ENCODE measurements at places on chromosomes 6 and 20. TPM values are rescaled to one million over a fixed set of nuclear protein-coding genes. Genes with fewer than 3 reads are reported as not detected.

The OR2J2 gene
- not detected for total RNA-seq

The ADGRF1 gene
- not detected for total RNA-seq

The BTN1A1 gene
- 1.0 TPM for total RNA-seq

GRCh38 chr6:111477481-111477938 is 5.5 kb downstream of the REV3L start:
- peak; percentile 79 for DNase-seq

DNA sequence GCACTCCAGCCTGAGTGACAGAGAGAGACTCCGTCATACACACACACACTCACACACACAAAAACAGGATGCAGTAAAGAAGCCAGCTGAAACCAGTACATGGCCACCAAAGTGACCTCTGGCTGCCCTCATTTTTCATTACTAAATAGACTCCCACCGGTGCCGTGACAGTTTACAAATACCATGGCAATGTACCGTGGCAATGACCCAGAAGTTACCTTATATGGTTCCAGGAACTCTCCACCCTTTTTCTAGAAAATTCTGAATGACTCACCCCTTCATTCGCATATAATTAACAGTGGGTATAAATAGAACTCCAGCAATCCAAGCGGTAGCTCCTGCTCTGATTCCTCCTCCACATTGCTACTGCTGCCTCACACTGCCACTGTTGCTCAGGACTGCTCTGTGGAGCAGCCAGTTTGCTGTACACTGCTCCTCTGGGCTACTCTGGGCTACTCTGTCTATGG is 57.7 kb downstream of the SNX5 start:
- no peak for DNase-seq

- DNase-seq: no peak
Measured at GRCh38 chr20:20549267-20549612, 163.2 kb downstream of the RALGAPA2 start.

DNA sequence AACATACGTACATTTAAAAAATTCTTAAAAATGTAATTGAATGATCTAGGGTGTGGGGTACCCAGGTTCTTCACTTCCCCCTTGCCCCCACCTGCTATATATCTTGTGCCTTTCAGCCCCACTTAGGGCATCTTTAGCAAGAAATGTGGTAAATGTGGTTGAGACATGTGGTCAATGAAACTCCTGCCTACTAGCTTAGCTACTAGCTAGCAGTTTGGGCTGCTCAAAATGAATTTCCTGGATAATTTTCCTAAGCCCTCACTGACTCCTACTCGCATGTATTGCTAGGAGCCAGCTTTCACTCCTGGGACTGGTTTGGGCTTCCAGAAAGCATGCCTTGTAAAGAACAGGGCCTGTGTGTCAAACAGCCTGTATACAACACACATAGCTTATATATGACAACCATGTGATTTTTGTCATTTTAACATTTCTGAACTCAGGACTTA is 257.3 kb downstream of the ATXN1 start:
- no peak for DNase-seq

GRCh38 chr20:9458138-9458796 is 56.1 kb upstream of the LAMP5 start:
- DNase-seq: peak; percentile 28

- peak; percentile 47 for DNase-seq
Measured at GRCh38 chr6:116111552-116112528, 11.2 kb downstream of the NT5DC1 start.

- no peak for DNase-seq
Measured at GRCh38 chr6:75368864-75369402, 84.3 kb upstream of the TMEM30A start.

GRCh38 chr20:1619861-1620444 is at the start of gene SIRPB1:
Gene SIRPB1 (minus strand): TSS chr20:1620009. CDS start chr20:1619944, 65 bp downstream.
- no peak for DNase-seq

- no peak for DNase-seq
Measured at GRCh38 chr6:44539701-44540355, 152.3 kb downstream of the CDC5L start.

DNA sequence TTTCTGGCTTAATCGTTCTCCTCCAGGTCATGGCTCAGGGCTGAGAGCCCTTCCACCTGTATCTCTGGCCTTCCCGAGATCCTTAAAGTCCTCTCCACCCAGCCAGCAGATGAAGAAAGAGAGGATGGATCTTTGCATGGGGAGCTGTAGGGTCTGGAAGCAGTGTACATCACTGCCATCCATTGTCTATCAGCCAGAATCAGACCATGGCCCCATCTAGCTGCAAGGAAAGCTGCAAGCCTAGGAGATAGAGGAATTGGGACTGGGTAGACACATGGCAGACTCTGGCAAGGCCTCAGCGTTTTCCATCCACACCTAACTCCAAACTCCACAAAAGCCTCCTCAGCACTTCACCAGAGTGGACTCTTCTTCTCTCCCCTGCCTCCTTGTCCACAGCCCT is 113.8 kb upstream of the MAFB start:
- no peak for DNase-seq

DNA sequence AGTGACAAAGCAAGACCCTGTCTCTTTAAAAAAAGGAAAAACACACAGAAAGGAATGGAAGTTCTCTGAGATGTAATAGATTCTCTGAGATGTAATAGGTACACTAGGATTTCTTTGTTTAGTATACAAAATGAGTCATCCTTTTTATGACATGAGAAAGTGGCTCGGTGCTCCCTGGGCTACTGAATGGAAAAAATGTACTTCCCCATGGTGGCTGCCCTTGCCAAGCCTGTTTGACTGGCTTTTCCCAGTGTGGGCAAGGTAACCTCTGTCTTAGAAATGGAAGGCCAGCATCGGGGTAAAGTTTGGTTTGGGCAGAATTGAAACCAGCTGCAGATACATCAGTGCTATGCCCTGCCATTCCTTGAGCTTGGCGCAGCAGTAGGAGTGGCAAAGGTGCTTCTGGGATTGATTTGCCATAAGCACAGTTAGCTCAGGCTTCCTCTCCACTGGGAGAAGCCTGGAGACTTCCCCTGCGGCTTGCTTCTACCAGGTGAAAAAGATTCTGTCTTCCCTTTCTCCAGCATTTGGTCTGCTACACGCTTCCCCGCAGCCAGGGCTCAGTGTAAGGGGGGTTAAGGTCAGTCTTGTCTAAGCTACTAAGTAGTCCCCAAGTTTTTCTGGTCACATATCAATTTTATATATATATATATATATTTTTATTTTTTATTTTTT is 24.5 kb downstream of the ARFGEF2 start:
- DNase-seq: no peak

The PSMB8 gene
- total RNA-seq: 194 TPM

DNA sequence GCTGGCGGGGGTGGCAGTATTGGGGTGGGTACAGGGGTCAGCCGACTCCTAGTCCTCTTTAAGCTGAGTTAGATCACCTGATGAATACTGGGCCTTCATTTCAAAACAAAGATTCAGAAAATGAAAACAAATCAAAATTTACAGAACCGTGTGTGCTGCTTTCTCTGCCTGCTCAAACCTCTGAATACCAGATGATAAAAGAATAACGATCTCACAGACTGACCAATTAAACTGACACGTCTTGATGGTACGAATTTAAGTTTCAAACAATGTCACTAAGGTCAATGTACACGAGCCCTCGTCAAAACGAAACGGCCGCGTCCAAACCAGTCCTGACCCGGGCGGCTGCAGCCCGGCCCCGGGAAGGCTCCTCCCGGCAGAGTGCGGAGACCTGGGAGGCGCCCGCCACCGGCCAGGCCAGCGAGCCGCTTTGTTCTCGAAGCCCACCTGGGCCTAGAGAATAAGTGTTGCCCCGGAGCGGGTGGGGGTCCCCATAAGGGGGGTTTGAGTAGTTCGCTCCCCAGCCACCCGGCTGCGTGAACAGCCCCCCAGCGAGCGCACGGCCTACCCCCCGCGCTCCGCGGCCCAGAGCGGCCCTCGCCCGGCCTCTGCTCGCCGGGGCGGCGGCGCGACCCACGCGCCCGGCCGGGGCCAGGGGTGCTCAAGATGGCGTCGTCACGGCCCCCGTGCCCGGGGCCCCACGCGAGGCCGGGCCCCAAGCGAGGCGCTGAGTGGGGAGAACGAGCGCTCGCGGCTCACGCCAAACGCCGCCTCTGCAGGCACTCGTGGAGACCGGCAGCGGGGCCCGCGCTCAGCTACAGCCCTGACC is 728 bp downstream of the PSMA7 start:
- DNase-seq: peak; percentile 28

The HLA-DQA1 gene
- 31.2 TPM for total RNA-seq

DNA sequence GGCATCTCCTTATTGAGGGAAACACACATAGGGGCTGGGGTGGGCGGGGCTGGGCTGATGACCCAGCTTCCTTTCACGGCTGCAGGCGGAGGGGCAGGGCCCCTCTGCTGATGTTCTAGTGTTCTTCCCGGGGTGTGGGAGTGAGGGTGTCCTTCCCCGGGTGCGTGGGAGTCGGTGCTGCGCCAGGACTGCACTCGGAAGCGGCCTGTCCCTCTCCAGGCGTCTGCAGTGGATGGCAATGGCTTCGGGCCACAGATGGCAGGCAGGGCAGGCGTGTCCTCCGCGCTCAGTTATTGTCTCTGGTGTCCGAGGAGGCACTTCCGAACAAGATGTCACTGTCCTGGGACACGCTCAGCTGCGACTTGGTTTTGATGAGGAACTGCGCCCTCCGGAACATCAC is 19.2 kb downstream of the KCNG1 start:
- no peak for DNase-seq

DNA sequence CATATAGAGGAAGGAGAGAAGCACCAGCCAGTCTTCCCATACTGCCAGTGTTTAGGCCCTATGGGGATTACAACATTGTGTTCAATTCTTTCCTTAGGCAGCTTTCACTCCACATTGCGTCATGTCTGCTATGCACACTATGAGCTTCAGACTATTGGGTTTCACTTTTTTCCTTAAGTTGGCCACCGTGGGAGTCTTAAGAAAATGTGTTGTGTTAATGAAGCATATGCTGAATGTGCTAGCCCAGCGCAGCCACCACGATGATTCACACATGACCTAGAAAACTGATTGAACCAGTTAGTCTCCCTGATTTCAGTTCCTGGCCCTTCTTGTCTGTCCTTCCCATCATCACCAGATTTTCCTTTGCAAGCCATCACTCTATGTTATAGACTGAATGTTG is 21.5 kb downstream of the TUBB2B start:
- no peak for DNase-seq

DNA sequence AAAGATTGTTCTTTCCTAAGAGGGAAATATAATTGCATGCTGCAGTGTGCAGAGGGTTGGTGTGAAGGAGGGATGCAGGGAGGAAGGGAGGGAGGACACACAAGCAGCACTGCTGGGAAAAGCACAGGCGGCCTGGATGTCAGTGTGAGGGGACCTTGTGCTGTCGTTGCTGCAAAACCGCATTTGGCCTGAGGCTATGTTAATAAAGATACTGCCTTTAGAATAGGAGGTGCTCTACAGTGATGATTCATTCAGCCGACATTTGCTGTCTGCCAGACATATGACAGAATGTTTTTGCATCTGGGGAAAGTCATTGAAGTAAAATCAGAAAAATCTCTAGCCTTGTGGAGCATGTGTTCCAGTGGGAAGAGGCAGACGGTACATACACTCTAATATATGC is 50.5 kb upstream of the TRIM26 start:
- DNase-seq: no peak

DNA sequence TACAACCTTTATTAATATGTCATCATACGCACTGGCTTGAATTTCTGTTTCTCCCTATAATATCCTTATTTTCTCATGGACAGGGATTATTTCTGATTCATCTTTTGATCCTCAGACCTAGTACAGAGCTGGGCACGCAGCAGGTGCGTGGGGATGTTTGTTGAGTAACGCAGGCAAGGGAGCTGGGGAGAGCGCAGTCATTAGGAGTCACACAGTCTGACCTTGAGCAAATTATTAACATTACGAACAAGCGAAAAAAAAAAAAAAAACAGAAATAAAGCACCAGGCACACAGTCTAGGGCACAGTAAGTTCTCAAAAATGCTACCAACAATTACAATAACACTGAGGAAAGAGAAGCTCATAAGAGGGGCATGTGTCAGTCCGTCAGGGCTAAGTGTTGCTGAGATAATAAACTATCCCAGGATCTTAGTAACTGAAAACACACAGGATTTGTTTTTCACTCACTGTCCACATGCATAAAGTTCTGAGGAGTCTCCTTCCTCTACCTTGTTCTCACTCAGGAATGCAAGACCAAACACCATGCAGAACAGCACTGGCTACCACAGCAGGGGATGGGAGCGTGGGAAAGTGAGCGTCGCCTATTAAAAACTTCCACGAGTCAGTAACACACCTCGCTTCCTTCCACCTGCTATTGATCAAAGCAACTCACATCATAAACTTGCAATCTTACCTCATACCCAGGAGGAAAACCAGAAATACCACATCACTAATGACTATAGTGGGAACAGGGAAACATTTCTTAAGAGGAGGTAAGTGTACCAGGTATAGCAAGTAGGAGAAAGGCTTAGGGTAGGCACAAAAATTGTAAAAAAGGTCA is 56.9 kb downstream of the PDE10A start:
- DNase-seq: no peak

- DNase-seq: no peak
Measured at GRCh38 chr6:73143551-73143950, 81.7 kb downstream of the KHDC1L start.

The DLK2 gene
- not detected for total RNA-seq

The RUNX2 gene
- 0.27 TPM for total RNA-seq

The APCDD1L gene
- total RNA-seq: not detected

GRCh38 chr6:138857775-138858174 is 61.9 kb downstream of the ECT2L start:
- DNase-seq: no peak

The SRSF12 gene
- not detected for total RNA-seq

The FANCE gene
- 19.9 TPM for total RNA-seq

DNA sequence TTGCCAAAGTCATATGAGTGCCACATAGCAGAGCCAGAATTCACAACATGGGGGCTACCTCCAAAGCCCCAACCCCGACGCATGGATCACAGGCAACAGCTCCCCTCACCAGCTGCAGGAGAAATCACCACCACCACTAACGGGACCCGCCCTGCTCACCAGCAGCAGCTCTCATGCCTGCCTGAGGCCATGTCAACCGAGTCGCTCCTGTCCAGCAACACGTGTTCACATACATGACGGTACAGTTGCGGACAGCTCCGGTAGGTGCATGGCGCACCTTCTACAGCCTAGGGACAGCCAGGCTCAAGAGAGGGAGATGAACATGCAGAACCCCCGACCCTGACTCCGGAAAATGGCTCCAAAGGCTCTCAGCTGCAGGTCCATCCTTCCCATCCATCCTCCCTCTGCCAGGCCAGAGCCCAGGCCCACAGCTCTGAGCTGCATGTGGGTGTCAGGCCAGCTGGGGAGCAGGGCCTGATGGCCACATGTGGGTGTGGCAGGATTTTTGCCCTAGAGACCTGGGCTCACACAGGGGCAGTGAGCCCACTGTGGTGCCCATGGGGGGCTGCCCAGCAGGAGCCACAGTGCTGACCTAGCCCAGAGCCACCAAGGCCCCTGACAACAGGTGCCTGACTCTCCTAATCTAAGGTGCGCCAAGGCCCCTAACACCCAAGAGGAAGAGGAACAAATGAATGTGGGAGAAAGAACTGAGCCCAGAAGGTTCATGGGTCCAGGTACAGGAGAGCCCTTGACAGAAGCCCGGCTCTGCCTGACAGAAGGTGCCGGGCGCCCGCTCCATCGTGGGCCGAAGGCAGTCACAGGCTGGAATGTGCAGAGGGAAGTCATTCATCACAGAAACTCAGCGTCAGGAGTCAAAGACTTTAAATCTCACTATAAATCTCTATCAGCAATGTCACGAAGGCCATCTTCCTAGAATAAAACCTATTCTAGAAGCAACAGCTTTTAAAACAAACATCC is 10.5 kb downstream of the RPS6KA2 start:
- DNase-seq: no peak

- DNase-seq: no peak
Measured at GRCh38 chr6:7922596-7922995, 12.0 kb upstream of the TXNDC5 start.

GRCh38 chr6:102389994-102390393 is 996.5 kb downstream of the GRIK2 start:
- DNase-seq: no peak

GRCh38 chr6:63649269-63649668 is 13.7 kb downstream of the PHF3 start:
- DNase-seq: no peak
